ENCODE measurements at places on chromosomes 7 and 10.
A peak's percentile ranks its signal among the peaks of the same experiment; 100 is the strongest.

DNA sequence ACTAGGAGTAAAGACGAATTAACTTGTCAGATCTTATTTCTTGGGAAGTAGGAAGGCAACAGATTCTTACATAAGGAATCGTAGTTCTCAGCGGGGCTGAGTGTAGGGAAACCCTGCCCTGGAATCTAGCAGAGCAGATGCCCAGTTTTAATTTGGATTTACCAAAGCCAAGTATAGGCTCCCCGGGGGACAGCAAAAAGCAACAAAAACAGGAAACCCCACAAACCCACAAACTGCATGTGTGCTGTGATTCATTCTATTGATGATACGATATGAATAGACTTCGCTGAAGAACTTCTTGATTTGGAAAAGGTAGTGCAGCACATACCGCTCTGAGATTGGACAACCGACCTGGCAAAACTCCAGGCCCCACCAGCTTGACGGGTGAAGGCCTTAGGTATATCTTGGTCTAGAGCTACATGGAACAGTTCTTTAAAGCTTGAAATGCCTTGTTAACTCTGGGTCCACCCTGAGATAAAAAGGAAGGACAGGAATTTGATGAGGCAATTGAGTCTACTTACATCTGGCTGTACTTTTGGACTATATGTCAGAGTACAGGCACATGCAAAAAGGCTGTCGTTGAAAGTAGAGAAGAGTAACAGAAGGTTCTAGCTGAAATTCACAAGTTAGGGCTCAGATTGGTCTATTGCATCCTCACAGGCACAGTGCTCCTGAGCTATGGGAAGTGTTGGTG lies 49.1 kb downstream of the STRA8 start:
- no peak for DNase-seq

GRCh38 chr7:1716263-1717094 lies 46.4 kb downstream of the ELFN1 start:
- DNase-seq, result no peak

DNA sequence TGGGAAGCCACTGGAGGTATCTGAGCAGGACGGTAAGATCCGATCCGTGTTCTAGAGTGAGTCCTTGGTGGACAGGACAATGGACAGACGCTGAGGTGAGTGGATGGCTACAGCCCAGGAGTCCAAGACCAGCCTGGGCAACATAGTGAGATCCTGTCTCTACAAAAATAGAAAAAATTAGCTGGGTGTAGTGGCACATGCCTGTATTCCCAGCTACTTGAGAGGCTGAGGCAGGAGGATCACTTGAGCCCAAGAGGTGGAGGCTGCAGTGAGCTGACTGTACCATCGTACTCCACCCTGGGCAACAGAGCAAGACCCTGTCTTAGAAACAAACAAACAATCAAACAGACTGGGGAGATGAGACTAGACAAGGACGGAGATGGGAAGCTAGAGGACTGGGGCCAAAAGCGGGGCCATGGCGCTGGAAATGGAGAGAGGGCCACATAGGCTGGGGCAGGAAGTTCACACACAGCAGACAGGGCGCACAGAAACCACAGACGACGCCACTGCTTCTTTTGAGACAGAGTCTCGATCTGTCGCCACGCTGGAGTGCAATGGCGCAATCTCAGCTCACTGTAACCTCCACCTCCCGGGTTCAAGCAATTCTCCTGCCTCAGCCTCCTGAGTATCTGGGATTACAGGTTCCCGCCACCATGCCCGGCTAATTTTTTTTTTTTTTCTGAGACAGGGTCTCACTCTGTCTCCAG lies 24.7 kb downstream of the DAGLB start:
- DNase-seq, result no peak

- no peak for DNase-seq
Observed at GRCh38 chr10:33483124-33483815, 148.8 kb upstream of the NRP1 start.

GRCh38 chr7:35454575-35455385 lies 200.9 kb upstream of the TBX20 start:
- no peak for DNase-seq

DNA sequence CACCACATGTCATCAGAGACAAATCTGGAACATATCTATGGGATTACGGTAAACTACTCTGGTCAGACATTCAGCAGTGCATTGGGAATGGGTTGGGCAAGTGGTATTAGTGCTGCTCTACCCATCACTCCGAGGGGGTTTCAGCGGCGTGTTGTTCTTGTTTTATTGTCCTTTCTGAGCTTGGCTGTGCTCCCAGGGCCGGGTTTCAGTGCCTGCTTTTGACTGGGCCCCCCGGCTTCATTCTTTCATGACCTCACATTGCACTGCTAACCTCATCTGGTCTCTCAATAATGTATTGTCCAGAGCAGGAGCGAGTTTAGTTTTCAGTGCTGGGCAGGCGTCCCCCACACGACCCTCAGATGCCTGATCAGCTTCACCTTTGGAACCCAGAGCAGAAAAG lies 364.6 kb downstream of the PAXIP1 start:
- DNase-seq, result no peak

GRCh38 chr7:132386201-132386681 lies 190.0 kb downstream of the PLXNA4 start:
- DNase-seq, result no peak

DNA sequence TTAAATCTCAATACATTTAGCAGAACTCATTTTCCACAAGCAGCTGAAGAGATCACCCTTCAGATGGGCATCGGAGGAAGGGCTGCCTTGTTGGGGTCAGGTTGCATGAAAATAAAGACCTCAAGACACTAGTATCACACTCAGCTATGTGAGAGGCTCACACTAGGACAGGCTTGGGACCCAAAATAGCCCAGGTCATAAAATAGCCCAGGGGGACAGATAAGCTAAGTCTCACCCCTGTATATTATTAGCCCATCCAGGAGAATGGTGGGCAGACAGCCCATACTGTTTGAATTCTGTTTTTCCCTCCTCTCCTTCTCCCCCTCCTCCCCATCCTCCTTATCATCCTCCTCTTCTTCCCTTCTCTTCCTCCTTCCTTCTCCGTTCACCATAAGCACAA lies 415.1 kb upstream of the C7orf33 start:
- DNase-seq, result no peak

DNA sequence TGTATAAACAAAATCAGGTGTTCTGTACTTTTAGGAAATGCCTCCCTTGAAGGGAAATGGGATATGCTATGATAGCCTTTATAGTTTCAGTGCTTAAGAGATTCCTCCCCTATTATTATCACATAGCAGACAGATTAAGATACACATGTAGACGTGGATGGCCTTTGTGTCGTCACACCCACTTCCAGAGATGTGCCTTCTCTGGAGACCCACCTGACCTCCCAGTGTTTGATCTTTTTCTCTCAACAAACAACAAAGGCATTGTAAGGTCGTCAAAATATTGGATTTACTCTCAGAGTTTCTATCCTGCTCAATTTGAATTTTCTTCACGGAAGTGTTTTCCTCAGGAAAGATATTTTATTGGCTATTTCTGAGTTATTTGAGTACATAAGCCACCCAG lies 25.7 kb upstream of the C1GALT1 start:
- DNase-seq, result no peak

DNA sequence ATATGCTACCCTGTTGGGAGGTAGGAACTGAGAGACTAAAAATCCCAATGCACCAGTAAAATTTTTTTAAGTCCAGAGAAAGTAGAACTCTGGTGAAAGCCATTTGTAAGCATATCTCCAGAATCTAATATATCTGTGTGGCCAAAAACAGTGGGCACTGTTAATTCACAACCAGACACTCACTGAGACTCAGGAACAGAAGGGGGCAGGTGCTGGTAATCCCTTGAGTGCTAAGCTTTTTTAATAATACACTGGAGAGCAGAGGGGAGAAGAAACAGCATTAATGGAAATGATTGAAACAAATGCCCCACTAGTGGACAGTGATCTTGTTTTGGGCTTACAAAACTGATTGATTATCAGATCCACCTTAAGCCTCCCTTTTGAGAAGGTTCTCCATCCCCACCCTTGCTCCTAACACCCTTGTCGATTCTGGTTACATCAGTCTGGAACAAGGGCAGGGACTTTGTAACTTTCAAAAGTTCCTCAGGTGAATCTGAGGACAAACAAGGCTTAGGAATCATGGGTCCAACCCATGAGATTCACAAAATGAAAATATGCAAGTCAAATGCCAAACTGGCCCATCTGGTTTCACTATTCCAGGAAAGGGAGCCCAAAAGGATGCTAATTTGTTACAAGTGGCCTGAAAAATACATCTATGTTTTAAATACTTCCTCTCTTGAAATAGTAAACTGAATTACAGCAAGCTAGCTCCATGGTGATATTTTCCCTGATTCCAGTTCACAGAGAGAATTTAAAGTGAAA lies 29.7 kb downstream of the PLXNA4 start:
- no peak for DNase-seq

DNA sequence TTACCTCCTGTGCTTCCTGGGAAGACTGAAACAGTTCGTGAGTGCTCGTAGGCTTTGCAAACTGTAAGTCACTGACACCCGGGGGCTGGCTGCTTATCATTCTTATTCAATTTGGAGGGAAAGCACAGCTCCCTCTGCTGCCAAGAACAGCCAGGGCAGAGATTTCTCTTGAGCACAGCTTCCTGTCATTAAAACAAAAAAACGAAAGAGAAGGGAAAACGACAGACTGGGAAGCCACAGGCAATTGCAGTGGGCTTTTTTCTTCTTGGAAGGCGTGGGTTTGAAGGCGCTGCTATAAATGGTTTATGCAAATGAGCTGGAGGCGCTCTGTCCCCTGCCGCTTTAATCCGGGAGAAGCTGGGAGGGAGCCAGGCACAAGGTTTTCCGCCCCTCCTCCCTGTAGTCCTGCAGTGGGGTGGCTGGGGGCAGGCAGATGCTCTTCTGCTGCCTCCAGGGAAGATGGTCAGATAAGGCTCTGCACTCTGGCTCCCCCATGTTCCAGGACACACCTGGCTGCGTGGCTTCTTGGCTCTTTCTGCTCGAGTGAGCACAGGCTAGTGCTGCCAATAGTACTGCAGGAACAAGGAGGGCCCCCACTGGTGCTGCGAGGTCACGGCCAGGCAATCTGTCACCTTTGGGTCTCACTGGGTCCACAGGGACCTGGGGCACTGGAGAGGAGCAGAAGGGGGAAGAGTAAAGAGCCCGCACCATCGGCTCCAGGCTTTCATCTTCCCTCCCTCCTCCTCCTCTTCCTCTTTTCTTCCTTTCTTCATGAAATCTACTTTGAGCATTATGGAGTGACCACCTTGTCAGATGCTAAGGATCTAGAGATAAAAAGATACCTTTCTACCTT lies 49.5 kb downstream of the NEURL1 start:
- DNase-seq, result peak; percentile 9

DNA sequence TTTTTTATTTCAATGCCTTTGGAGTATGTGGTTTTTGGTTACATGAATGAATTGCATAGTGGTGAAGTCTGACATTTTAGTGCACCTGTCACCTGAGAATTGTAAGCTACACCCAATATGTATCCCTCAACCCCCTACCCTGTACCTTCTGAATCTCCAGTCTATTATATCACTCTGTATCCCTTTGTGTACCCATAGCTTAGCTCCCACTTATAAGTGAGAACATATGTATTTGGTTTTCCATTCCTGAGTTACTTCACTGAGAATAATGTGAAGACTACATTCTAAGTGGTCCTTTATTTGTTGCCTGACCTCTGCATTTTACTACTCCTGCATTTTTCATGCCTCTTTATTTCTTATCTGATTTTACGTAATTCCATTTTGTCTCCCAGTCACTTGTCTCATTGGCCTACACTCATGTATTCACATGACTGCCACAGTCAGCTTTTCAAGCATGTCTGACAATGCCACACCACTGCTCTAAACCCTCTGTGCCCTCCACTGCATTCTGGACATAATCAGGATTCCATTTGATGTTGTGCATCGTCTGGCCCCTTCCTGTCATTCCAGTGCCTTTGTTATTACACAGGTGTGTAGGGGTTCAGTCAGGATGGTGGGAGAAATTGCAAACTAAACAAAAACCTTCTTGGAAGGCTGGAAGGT lies 1325.5 kb downstream of the XPNPEP1 start:
- DNase-seq, result no peak
